ENCODE measurements at places on chromosomes 1 and 21. TPM values are rescaled to one million over a fixed set of nuclear protein-coding genes. Genes with fewer than 3 reads are reported as not detected.
A peak's percentile ranks its signal among the peaks of the same experiment; 100 is the strongest.

The EXO1 gene
- total RNA-seq: 12.5 TPM

The TMEM269 gene
- under 0.01 TPM for total RNA-seq

The FALEC gene
- total RNA-seq: 1.3 TPM

The DDR2 gene
- 289 TPM for total RNA-seq

The SGIP1 gene
- total RNA-seq: 98.9 TPM

The TGFBR3 gene
- total RNA-seq: 15.8 TPM

The MSH4 gene
- total RNA-seq: 0.43 TPM

GRCh38 chr1:194929357-194929756 lies 1678.9 kb downstream of the KCNT2 start:
- DNase-seq: no peak

DNA sequence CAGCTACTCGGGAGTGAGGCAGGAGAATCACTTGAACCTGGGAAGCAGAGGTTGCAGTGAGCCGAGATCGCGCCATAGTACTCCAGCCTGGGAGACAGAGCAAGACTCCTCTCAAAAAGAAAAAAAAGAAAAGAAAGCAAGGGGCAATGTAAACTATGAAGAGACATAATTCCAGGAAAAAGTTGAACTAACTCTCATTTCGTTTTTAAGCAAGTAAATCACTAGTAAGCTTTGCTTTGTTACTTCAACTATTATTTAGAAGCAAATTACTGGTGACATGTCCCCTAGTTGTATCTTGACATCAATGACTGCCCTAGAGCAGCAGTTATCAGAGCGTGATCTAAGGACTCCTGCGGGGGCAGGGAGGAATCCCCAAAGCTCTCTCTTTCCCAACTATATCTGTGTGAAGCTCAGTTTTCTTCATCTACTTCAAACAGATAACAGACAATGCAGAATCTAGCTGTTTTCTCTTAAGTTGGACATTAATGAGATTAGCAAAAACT lies 18.7 kb downstream of the CLSTN1 start:
- DNase-seq: no peak

DNA sequence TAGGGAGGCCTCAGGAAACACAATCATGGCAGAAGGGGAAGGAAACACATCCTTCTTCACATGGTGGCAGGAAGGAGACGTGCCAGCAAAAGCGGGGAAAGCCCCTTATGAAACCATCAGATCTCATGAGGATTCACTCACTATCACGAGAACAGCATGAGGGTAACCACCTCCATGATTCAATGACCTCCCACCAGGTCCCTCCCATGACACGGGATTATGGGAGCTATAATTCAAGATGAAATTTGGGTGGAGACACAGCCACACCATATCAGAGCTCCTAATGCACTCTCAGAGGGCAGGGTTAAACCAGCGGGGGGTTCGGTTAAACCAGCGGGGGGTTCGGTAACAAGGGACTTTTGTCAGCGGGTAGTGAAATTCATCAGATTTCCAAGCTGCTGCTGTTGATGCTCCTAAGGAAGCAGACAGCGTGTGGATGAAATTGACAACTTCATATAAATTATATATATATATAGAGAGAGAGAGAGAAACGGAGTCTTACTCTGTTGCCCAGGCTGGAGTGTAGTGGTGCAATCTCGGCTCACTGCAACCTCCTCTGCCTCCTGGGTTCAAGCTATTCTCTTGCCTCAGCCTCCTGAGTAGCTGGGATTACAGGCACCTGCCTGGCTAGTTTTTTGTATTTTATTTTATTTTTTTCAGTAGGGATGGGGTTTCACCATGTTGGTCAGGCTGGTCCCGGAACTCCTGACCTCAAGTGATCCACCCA lies 4.2 kb downstream of the CSTB start:
- DNase-seq: no peak

GRCh38 chr1:3898994-3899753 lies 898 bp downstream of the C1orf174 start:
- peak; percentile 4 for DNase-seq

DNA sequence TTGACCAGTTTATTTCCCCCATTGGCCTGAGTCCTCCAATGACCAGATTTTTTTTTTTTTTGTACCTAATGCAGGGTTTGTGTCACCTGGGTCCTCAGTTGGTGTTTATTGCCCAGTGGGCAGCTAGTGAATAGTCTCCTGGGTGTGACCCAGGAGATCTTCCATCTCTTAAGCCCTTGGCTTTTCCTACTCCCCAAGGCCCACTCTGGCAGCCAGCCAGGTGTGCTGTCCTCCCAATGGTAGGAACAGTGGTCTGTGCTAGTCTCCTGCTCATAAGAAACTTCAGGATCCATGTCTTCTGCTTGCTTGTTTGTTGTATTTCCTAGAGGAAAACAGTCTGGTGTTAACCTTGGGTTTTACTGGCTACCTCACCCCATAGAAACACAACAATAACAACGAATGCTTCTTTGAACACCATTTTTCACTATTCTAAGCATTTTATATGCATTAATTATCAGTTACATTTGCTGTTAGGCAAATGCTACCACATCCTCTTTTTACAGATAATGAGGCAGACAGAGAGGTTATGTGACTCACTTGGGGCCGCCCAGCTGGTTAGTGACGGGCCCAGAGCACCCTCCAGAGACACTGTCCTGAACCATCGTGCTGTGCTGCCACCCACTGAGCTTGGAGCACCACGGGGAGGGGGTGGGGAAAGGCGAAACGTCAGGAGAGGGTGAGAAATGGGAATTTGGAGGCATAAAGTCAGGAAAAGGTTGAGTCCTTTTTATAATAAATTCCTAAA lies 107.5 kb downstream of the HIVEP3 start:
- DNase-seq: peak; percentile 65

DNA sequence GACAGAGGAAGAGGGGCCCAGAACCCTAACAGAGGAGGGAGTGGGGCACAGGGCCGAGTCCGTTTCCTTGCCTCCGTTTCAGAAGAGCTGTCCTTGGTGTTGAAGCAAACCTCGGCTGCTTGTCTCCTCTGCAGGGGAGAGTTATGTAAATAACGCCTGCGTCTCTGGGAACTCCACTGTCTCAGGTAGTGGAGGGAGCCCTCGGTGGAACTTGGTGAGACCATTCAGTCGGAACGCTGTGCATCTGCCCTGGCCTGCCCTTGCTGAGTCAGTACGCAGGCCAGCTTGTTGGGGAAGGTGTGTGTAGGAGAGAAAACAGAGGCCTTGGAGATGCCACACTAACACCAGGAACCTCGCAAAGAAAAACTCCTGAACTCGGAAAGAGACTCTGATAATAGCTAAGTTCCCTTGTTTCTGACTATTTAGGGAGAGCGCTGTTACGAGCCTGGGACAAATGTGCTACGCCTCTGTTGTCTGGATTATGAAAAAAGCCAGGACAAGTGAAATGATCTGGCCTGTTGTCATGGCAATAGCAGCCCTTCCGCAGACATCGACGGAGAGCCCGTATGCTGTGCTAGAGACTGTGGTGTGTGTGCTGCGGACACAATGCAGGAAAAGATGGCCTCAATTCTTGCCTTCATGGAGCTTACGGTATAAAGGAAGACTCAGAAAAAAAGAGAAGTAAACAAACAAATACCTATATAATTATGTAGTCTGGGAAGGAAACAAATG lies 94.6 kb upstream of the AKT3 start:
- DNase-seq: peak; percentile 39

- no peak for DNase-seq
These were observed 8.7 kb upstream of the KCNK1 start for GRCh38 chr1:233605205-233605604.

DNA sequence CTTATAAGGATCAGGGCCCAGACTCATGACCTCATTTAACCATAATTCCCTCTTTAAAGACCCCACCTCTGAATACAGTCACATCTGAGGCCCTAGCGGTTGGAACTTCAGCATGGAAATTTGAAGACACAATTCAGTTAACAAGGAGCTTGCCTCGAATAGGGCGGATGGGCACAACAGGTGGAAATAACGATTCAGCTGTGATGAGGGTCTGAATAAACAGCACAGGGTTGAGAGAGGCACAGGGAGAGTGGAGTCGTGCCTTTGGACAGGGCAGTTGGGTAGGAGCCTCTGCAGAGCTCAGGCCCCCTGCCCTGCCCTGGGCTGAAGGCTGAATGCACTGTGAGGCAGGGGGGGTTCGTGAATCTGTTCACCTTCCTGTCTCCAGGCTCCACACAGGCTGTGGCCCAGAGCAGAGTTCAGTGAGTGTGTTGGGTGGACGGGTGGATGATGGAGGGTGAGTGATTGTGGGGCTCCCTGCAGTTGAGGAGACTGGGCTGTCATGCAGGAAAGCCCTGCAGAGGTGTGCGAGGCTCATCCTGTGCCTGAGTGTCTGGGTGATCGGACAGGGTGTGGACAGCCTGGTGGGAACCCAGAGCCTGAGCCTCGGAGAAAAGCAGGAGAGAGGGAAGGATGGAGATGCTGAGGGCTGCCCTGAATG lies 243.1 kb downstream of the FOXD2 start:
- DNase-seq: no peak

DNA sequence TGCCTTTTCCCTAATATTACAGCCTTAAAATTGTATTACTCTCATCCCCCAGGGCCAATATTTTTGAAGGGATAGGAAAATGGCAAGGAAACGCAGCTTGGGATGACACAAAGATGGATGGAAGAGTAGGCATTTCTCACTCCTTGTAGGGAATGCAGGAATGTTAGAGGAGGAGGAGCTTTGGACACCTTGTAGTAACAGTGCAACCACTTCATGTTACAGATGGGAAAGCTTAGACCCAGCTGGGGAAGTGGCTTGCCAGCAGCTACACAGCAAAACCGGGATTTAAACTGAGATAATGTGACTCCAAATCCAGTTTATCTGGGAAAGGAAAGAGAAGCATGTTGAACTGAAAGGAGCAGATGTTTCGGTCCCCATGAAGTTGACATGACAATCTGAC lies 473.7 kb upstream of the DAB1 start:
- DNase-seq: no peak

- DNase-seq: peak; percentile 89
These were observed 58.2 kb downstream of the WLS start for GRCh38 chr1:68173936-68174737.

DNA sequence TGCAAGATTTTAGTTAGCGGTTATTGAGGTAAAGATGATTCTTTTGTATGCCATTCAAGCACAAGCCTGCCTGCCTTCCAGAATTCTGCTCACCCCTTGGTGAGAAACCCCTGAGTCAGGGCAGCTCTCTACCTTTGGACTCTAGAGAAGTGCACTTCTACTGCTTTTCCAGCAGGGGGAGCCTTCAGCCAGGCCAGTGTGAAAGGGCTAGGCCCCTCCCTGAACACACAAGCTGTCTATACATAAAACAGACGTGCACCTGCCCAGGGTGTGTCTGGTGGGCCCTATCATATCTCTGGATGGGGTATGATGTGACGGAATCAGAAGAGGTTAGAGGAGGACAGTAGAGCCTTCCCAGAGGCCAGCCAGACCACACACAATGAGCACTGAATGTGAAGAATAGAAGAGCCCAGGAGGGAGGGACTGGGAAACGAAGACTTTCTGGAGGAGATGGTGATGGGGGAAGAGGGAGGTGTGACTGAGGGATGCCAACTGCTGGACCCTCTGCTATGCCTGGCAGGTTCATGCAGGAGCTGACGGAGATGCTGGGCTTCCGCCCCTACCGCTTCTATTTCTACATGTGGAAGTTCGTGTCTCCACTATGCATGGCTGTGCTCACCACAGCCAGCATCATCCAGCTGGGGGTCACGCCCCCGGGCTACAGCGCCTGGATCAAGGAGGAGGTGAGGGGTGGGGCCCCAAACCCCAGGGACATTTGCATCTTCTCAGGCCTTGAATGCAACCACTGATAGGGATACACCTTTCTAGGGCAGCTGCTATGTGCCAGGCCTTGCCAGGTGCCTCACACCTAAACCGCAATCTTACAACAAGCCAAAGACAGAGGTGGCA lies 13.0 kb upstream of the KCNC4 start:
- peak; percentile 45 for DNase-seq

DNA sequence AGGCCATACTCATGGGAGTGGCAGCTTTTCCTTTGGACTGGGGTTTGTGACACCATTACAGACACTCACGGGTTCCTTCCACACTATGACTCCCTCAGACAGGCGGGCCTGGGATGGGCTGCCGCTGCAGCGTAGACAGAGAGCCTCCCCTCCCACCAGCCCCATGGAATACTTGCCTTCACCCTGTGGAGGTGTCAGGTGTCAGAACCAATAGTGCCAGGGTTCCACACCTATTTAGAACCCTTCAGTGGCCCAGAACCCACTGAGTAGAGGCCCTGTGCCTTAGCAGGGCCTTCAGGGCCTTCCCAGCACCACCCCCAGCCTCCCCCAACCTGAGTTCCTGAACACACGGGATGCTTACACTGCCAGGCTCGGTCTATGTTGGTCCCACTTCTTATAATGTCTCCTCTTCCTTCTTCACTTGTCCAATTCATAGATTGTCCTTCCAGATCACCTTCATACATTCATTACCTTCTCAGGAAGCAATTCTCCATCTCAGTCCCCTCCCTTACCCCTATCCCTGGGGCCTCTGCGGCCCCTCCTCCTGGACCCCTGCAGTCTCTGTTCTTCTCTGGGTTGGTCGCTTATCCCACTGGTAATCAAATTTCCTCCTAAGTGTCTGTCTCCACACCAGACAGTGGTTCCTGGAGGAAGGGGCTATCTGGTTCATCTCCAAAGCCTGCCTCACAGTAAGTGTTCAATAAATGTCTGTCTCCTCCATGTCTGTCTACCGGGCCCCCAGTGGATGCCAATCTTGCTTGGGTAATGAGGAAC lies 1.4 kb upstream of the RHBG start:
- no peak for DNase-seq

DNA sequence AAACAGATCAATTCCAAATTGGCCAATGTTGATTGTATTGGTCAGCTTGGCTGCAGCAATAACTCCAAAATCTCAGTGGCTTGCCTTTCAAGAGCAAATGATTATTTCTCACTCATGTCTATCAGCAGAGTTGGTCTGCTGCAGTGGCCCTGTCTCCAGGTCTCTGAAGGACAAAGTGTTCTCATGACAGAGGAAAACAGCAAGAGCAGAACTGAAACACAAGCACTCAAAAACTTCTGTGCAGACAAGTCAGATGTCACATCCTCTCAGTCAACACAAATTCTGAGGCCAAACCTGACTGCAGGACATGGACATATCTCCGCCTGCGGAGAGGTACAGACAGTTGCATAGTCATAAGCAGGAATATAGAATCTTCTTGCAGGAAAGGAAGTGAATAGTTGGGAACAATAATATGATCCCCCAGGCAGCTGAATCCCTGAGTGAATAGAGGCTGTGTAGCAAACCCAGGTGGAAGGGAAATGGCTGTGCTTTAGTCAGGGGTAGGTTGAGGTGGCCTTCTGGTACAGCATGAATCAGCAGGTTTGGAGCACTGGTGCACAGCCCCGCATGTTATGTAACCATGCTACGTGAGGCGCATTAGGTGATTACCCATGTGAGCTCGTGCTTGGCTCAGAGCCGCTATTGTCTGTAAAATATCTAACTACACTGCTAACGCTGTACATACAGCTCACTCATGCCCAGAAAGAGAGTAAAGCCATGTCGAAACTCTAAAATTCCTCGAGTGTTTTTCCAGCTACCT lies 17.1 kb upstream of the UBE2U start:
- DNase-seq: no peak

- peak; percentile 25 for DNase-seq
These were observed 586.4 kb downstream of the DPYD start for GRCh38 chr1:97334454-97334853.

- no peak for DNase-seq
These were observed 281.1 kb downstream of the MRPL39 start for GRCh38 chr21:25326181-25326580.

Data from fibroblast of villous mesenchyme (primary cell).